Endothelial cell (in vitro differentiated cells): ENCODE measurements at places on chromosomes 3 and 15.

- DNase-seq, result no peak
Observed at GRCh38 chr15:58865425-58865880, 68.0 kb downstream of the SLTM start.

DNA sequence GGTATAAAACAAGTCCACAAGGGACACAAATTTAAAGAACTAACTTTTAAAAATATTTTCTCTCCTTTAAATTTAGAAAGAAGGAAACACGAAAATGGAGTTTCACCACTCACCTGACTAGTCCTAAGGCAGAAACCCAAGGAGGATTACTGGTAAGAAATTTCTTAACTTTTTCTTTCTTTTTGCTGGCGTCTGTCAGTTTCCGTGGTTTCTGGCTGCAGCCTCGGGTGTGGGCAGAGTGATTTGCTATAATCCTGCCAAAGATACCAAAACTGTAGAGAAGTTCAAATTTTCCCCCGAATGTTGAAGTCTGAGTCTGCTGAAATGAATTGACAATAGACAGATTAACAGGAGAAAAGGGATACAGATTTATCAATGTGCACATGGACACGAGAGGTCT is 843.6 kb upstream of the ALCAM start:
- no peak for DNase-seq

DNA sequence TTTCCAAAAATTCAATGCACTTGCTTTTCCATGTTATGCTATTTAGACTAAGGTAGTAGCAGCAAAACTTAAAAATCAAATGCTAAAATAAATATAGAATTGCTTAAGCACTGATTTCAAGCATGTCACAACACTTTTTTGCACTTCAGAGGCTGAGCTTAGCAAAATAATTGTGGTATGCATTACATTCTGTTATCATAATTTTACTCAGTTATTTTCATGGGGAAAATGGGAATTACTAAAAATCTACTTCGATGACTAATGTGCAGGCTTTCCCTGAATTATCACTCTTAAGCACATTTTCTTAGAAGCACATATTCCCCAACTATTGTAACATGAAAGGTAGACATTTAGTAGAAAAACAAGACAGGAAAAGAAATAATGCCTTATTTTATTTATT is 322.4 kb upstream of the CBLB start:
- no peak for DNase-seq

GRCh38 chr3:185058796-185059195 is 94.1 kb downstream of the C3orf70 start:
- no peak for DNase-seq

DNA sequence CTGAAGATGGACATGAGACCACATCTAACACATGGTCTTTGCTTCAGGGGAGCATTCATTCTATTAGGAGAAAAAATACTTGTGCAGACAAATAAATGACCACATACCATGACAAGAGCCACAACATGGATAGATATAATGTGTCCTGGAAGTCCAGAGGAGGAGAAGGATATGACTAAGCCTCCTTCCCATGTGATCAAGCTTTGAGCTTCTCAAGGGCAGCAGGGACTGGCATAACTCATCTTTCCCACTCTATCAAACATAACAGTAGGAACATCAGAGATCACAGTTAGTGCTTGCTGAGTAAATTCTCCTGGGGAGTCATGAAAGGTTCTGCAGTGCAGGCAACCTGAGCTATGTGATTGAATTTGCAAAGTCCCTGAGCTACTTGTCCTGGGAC is 86.0 kb upstream of the LPP start:
- no peak for DNase-seq

DNA sequence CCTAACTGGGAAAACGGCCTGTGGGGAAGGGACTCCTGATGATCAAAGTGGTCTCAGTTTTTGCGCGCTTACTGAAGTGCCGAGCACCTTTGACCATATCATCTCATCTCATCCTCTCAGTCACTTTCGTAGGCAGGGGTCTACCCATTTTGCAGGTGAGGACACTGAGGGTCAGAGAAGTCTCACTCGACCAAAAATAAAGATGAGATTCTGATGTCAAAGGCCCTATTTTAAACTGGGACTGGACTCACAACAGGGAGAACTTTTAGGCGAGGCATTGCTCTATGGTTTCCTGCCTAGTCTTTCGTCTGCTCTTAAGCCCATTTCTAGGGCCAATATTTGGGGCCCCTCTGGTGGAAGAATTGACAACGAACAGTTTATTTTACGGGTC is 830 bp downstream of the SLC6A11 start:
- DNase-seq, result no peak

DNA sequence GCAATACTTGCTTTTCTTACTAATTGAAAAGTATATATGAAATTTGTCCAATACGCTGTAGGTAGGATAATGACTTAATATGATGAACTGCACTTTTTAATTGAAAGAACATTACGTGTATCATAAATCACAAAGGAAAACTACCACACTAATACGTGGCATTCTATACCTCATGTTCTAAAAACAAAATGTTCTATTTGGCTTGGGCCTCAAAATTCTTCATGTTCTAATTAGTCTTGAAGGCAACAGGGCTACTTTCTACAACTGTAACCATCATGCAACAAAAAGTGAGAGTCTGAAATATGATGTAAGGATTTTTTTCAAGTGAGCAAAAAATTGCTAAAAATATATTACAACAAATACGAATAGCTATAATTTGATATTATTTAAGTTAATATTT is 19.8 kb downstream of the THRB start:
- no peak for DNase-seq

- DNase-seq, result no peak
Observed at GRCh38 chr3:53775834-53776251, 70.4 kb downstream of the CHDH start.

DNA sequence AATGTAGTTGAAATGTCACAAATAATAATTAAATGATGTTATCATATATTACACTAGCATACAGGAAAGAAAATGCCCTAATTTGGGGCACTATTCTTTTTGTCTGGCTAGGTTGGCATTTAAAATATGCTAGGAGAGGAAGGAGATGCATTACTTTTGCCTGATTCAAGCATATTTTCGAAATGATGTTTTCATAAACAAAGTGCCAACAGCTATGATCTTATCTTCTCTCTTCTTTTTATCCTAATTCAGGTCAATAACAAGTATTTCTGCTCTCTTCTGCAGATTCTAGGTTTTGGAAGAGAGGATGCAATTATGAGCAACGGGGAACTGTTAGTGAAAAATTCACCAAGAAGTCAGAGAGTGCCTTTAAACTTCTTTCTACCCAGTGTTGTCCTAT is 55.8 kb upstream of the NR2F2 start:
- no peak for DNase-seq

DNA sequence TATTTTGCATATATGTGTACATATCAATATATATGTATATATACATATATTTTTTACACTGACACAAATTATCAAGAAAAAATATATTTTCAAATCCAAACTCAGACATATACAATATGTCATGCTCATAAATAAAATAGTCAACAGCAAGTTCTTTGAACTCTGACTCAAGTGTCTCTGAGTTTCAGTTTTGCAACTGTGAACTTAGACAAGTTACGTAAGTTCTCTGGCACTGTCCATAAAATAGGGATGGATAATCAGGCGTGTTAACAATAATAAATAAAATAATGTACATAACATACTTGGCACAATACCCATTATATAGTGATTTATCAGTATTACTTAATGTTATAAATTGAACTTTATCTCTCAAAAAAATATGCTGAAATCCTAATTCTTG is 12.1 kb upstream of the XRN1 start:
- no peak for DNase-seq

DNA sequence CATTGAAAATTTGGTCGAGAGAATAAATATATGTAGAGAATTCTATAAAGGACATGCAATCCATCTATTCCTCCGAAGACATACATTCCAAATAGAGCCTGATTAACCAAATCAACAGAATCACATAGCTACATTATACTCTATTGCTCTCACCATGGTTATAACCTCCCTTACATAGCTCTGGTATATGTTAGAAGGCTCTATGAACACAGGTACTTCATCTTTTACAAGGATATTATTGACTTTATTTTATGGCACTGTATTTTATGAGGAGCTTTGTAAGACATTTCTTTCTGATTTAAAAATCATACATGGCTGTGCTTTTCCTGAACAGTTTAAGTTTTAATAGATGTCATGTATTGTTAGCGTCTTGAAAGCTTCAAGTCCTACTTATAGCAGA is 4.8 kb downstream of the IGSF10 start:
- DNase-seq, result no peak

- DNase-seq, result no peak
Observed at GRCh38 chr3:141414800-141415462, 46.6 kb downstream of the ZBTB38 start.

DNA sequence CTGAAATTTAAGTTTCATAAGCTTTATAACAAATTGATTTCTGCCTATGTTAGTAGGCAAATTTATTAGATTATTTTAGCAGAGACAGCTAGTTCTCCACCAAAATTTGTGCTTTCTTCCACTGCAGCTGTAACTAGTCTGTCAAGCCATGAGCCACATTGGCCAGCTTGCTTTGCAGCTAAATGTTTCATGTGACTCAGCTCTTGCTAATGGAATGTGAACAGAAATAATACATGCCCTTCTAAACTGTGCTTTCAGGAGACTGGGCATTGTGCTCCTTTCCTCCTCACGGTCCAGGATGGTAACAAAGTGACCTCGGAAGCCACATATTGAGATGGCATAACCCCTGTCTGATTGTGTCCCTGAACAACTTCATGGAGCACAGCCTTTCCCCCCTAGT is 51.3 kb upstream of the KPNA4 start:
- no peak for DNase-seq

DNA sequence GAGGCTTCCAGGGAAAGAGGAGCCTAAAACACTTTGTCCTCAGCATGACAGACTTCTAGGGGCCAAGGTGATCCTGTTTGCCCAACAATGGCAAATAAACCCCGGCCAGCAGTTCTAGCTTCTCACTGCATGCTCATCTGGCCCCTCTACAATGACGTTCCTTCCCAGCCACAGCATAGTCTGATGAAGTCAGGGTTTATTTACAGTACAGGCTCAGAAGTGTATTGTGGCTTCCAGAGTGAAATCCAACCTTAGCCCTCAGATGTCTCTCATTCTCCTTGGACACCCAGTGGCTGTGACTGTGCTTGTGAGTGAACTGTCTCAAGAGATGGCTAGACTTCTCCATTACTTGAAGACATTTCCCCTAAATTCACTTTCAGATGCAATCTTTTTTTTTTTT is 40.8 kb downstream of the BFSP2 start:
- DNase-seq, result no peak

GRCh38 chr3:40237159-40237558 is 72.3 kb upstream of the EIF1B start:
- no peak for DNase-seq

GRCh38 chr3:851098-851790 is 241.6 kb upstream of the CNTN6 start:
- DNase-seq, result no peak

DNA sequence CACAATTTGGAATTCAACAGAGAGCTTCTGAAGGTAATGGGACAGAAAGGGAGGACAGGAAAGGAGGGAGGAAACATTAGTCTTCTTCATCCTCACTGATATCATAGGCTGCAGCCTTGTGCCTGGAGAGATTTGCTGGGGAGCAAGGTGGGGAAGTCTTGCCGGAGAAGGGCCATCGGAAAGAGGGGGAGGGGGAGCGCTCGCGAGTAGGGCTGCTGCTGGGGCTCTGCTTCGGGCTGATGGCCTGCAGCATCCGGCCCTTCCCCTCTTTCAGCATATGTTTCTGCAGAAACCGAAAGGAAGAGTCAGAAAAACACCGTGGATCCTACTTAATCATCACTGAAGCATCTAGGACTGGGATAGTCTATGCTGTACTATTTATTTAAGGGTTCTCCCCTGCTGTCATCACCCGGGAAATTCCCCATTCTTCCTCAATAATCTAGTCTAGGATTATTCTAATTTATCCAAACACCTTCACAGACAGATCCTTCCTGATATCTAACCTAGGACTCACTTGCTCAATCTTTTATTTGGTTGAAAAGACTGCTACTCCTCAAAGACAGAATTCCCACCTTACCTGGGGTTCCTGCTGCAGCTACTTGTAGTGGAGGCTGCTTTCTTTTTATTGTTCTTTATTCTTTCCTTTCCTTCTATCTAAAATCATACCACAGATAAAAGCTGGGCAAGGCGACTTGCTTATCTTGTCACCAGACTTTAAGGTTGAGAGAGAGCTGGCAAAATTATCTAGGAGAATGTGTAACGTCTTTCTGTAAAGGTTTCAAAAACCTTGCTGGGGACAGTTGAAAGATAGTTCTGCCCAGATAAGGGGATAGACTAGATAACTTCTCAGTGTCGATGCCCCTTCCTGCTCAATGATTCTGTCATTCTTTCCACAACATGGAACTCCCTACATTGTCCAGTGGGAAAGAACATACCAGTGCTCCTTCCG is 22.6 kb downstream of the SLC51A start:
- no peak for DNase-seq

- no peak for DNase-seq
Observed at GRCh38 chr3:42191443-42191747, 74.6 kb downstream of the CCK start.

DNA sequence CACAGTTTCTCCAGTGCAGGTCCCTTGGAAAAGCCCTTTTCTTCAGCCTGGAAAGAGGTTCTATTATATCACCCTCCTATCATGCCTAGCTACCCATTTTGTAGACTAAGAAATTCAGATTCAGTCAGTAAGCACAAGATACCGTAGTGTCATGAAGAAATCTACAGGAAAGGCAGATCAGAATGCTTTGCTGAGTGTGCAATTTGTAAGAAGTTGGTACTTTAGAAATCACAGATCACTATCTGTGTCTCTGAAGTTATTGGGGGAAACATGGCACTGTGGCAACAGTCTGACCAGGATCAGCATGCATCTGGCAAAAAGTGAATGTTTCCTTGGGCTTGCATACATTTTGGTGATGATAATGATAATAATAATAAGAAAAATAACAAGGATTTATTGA is 531.8 kb downstream of the EPHB1 start:
- no peak for DNase-seq

GRCh38 chr15:60875681-60876080 is 353.4 kb downstream of the RORA start:
- no peak for DNase-seq

GRCh38 chr15:73019601-73020146 is 32.6 kb upstream of the NEO1 start:
- DNase-seq, result no peak

DNA sequence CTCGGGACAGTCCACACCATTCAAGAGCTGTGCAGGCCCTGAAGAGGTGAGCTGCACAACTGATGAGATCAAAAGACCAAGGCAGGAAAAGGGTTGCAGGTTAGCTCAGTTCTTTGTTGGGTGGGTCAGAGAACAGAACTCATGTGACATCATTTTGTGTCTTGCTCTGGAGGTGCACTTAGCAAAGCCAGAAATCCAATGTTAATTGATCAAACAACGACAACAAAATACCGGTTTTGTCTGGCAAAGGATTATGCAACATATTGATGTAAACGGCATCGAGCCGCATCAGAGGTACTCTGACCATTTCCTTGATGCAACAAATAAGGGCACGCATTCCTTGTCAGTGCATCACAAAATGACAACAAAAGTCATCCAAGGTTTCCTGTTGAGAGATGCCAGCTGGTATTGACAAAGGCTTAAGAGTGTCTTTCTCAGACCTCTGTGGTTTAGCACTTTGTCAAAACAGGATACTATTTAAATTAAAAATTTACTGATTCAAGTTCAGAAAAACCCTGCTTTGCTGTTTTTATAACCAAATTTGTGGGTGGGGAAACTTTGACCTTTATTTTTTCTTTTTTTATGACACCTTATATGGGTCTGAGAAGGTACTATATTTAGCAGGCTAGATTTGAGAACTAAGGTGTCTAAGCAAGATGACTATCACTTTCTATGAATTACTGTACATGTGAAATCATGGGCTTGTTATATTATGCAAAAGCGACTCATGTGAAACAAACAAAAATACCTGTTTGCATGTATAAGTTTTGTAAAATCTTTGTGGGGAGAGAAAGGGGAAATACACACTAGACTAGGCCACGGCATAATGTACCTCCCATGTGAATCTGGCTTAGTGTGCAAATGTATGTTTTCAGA is 496.1 kb downstream of the FOXP1 start:
- DNase-seq, result no peak
